Tibial nerve (tissue), 4 donors: ENCODE measurements at places on chromosomes 5 and 9.

DNA sequence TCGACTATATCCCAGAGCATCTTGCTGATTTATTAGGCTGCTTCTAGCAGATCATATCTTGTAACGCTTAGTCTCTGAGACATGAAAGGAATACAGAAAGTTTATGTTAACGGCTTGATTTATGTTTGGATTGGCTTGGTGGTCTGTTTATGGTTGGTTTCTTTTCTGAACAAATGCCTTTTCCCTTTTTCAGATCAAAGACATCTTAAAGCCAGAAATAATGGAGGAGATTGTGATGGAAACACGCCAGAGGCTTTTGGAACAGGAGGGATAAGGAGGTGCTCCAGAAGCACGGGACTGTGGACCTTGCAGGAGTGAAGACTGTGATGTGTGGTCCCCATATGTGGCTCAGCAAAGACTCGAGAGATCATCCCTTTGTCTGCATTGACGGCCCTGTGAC, 9.9 kb downstream of the EXOSC2 start:
- no peak for DNase-seq

DNA sequence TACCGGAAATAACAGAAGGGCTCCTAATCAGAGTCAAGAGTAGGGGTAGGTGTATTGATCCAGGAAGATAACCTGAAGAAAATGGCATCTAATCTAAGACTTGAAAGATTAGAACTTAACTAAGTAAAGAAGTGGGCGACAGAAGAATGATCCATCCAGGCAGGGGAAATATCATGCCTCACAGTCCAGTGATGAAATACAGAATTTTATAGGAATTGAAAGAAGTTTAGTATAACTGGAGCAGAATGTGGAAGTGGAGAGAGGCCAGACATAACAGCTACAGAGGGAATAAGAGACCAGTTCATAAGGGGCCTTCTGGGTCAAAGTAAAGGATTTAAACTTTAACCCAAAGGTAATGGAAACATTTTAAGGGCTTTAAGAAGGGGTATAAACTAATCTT, 42.2 kb downstream of the ERP44 start:
- DNase-seq: no peak

GRCh38 chr5:175824676-175825075, 46.7 kb upstream of the CPLX2 start:
- DNase-seq: no peak

- DNase-seq: no peak
Measured at GRCh38 chr5:10391130-10391529, 37.6 kb downstream of the MARCHF6 start.

DNA sequence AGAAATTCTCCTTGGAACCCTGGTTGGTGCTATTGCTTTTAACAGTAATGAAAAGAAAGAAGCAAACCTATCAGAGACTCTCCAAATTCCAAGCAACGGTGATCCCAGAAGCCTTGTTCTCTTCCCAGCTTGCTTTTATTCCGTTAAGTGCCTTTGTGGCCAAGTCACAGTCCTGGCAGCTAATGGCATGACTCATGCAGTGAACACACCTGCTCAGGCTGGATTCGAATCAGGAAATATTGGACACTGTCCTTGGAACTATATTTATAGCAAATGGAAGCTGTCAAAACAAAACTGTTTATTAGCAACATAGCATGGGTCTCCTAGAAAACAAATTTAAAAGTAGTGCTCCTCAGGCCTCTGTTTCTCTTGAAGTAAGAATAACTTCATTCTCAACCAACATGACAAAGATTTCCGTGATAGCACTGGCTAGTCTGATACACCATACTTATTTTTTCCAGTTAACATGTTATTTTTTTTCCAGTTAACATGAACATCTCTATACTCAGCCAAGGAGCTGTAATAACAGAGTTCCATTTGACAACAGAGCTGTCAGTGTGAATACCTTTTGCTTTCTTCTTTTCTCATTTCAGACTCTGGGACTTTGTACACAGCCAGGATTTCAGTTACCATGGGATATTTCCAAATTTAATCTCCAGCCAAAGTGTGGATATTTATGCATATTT, 502.4 kb downstream of the GADD45G start:
- no peak for DNase-seq

- no peak for DNase-seq
Measured at GRCh38 chr9:115978659-115979096, 174.9 kb upstream of the PAPPA start.

DNA sequence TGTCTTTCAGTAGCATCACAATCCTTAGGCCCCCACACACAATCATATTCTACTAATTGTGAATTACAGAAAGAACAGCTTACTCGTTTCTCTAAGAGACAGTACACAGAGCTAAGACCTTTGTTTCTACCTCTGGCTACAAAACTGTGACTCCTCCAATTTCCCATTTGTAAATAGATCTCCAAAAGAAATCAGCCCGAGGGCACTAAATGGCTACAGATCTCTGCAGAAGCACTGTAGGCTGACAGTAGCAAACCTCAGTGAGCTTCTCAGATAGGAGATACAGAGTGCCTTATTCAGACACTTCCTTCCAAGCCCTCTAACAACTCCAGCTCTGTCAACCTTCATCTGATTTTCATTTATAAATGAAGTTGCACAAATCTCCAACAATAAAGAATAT, 51.0 kb downstream of the EFNA5 start:
- no peak for DNase-seq

DNA sequence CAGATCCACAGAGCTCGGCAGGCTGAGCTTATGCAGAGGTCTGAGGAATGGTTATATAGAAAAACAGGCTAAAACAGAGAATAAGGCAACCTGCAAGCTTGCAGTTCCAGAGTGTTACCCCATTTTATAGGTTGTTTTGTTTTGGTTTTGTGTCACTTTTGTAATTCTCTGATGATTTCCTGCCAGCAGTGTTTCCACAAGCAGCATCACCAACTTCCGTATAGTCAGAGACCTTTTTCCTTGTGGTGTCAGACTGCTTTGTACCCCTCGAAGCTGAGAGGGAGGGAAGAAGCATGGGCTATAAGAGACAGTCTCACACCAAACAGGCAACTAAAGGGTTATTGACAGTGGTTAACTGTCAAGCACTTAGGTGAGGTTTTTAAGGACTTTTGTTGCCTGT, 61.8 kb downstream of the TLE4 start:
- no peak for DNase-seq

DNA sequence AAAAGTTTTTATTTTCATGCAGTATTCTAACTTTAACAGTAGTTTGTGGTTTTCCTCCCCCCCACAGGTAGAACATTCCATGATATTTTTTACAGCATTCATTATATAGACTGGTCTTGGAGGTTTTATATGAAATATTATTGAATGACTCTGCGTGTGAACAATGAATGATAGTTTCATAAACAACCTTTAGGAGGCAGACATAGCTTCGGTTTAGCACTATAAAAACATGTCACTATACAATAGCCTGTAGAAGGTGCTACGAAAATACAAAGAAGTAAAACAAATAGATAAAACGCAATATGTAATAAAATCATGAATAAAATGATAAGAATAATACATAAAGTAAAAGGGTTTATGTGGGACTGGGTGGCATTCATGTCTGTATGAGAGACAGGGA, 8.5 kb downstream of the KLF4 start:
- no peak for DNase-seq

DNA sequence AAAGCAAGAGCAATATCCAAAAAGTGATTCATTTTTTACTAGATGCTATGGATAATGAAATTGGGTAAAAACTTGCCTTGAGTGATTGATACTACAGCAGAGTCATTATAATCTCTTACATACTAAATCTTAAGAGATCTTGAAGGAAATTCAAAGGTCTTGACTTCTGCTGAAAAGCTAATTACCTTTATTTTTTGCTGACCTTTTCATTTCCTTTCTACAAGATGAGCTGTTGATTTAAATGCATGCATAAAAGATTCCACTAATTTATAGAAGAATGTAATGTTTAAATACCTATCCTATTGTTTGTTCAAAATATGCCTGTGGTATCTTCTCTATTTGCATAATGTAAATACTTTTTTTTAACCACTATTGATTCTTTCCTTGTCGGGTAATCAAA, 27.2 kb downstream of the RORB start:
- no peak for DNase-seq
